ENCODE measurements at places on chromosomes 5 and 9.
A peak's percentile ranks its signal among the peaks of the same experiment; 100 is the strongest.

GRCh38 chr5:608429-609370 is 3.4 kb upstream of the CEP72 start:
- DNase-seq, result no peak

DNA sequence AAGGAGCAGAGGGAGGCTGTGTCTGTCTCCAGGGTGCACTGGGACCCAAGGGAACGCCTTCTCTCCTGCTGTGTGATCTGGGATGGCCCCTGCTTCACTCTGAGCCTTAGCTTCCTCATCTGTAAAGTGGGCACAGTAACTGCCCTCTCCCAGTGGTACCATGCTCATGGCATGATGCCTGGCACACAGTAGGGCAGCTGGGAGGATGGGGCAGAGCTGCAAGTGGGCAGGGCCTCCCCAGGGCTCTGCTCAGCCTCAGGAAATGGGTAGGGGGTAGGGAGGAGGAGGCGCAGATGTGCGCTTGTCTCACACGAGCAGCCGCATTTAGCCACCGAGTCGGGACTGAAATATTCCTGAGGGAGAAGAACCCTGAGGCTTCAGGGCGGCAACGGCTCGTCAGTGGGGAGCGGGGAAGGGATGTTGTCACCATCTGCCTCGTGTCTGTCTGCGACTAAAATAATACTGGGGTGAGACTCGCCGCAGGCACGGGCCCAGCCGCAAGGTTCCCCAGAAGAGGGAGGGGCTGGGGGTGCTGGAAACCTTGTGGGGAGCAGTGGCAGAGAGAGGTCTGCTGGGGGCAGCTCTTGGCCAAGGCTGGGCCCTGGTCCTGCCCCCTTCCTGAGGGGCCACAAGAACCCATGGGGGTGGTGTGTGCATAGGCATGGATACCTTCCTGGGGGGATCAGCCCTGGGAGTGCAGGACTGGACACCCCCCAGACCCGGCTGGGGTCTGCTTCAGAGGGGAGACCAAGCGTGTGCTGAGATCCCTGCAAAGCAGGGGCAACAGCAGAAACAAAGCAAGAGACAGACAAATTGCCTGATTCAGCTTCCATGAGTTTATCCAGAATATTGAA is 55.2 kb upstream of the PSD2 start:
- DNase-seq, result no peak

DNA sequence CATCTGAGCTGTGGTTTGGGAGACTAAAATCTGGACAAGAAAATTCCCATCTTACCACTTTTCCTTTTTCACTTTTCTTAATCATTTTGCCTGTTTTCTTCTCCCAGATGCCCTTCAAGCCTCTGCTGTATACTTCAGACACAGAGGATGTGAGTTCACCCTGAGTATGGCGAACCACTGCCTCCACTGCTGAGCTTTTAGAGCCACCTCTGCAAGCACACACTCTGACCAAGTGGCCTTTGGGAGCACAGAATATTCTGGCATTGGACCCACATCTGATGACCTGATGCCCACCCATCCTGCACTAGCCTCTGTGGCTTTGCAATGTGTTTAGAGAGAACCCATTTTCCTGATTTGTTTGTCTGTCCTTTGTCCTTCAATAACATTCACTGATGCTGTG is 32.5 kb downstream of the TERT start:
- DNase-seq, result peak; percentile 5

DNA sequence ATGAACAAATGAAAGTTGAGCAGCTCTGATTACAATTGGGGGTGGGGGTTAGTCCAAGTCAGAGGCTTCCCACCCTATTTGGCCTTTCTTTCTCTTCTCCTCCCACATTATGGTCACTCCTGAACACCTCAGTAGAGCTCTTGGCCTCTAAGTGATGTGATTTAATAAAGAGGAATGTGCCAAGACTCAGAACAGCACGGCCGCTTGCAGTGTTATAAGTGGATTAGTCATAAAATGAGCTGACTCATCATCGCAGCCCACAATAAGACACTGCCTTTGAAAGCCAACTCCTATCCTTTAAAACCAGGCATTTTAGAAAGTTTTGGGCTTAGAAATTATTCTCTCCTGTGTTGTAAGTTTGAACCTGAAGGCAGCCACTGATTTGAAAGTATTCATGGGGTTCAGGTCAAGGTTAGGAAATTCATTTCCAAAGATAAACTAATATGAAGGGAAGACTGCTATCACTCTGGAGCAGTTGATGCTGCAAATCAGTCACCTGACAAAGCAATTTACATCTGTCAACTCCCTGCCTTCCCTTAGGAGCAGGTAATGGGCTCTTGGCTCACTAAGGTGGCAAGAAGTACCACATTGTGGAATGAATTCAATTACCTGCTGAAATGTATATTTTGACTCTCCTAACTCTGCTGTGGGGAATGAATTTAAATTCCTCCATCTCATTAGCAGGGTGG is 283.6 kb upstream of the NMUR2 start:
- peak; percentile 94 for DNase-seq

- no peak for DNase-seq
Observed at GRCh38 chr9:6996061-6996854, 238.5 kb downstream of the KDM4C start.

GRCh38 chr9:89020754-89021153 is 29.5 kb downstream of the S1PR3 start:
- no peak for DNase-seq

GRCh38 chr5:144469106-144469505 is 298.4 kb downstream of the KCTD16 start:
- peak; percentile 25 for DNase-seq

GRCh38 chr9:127972236-127972871 is 8.4 kb downstream of the EEIG1 start:
- DNase-seq, result no peak

DNA sequence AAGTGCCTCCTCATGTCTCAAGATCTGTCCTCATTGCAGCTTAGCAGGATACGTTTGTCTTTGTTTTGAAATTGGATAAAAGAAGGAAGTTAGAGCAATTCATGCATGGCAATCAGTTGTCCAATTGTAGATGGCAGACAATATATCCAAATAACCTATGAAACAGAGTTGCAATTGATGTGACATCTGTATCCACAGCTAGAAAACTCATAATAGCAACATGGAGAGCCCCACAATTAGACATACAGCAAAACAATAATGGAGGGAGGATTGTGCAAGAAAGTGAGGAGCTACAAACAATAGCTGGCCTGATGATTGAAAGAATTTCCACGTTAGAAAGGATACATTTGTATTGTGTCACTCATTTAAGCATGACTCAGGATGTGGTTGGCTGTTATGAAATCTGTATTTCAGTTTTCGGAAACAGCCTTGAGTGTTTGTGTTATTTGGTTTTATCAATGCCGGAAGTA is 132.0 kb downstream of the FAM174A start:
- DNase-seq, result peak; percentile 47

DNA sequence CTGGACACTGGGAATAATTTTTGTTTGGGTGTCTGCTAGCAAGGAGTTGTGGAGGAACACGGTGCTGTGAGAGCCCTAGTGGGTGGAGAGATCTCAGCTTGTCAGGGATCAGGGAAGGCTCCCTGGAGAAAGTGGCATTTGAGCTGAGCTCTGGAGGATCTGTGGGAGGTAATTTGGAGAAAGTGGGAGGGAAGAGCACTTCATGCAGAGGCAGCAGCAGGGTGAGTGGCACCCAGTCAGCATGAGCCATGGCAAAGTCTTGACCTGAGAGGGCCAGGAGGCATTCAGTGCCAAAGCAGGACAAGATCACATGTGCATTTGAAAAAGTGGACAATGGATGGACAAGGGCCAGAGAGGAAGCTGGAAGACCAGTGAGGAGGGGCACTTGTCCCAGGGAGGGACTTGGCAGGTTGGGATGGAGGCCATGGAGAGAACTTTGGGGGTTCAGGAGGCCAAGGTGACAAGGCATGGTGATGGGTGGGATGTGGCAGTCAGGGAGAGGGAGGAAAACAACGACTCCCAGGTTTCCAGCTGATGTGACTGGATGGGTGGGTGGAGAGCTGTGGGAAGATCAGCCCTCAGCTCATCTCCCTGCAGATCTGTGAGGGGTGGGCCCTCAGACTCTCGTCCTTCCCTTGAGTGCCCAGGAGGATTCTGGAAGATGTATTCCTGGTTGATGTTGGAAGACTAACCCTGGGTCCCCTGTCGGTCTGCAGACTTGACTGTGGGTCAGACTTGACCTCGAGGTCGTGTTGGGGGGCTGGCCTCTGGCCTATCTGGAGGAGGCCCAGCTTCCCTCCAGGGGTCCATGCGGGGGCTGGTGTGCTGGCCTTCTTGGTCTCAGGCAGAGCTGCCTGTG is 68.9 kb upstream of the PITX1 start:
- DNase-seq, result no peak

GRCh38 chr5:149881874-149882273 is 62.7 kb downstream of the PDE6A start:
- DNase-seq, result no peak

DNA sequence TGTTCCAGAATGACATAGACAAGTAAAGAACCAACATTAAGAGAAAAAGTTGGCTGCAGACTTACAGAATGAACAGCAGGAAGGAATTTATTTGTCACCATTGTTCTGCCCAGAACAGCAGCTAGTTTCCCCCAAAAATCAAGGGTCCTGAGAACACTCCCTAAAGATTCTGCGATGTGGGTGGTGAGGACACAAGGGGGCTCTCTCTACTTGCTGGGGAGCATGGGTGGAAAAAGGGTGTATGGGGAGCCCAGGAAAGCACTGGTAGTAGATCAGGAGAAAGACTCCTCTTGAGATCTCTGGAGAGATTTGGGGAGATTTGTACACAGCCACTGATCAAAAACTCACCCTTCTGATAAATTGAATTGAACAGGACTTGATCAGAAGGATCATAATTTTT is 316.5 kb downstream of the KCTD16 start:
- DNase-seq, result no peak

DNA sequence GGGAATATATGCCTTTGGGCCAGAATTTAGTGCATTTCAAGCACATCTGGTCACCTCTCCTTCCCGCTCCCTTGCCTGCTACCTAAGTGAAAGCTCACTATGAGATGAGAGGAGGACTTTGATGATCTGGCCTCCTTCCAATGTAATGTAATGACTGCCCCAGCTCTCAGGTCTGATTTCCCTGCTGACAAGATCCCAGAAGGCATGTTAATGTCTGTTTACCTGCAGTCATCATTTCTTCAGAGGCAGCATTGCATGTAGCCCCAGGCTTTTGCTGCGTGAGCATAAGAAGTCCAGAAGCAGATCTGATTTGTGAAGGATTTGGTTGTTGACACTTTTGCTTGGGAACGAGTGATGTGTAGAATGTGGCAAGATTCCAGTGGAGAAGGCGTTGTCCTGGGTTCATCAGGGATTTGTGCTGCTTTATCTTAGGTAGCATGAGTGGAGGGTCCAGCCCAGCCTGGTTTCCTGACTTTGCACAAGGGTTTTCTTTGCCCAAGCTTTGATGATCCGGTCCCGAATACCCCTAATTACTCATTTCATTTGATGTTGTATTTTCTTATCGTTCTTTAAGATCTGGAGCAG is 192.7 kb downstream of the GOLPH3 start:
- DNase-seq, result no peak

- DNase-seq, result no peak
Observed at GRCh38 chr5:28788954-28789353, 1750.6 kb upstream of the CDH9 start.

DNA sequence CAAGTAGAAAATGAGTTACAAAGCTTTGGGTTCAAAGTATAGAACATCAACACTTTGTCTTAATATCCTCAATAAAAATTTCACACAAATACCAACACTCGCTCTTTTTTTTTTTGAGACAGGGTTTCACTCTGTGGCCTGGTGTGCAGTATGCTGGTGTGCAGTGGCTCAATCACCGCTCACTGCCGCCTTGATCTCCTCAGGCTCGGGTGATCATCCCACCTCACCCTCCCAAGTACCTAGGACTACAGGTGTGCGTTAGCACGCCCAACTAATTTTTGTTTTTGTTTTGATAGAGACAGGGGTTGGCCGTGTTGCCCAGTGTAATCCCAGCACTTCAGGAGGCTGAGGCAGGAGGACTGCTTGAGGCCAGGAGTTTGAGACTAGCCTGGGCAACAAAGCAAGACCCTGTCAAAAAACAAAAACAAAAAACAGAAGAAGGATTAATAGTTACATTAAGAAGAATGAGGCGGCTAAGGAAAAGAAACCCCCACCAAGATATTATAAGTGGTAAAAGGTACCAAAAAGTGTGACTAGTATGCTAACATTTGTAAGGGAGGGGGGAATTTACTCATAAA is 20.3 kb downstream of the FNBP1 start:
- DNase-seq, result no peak

- DNase-seq, result no peak
Observed at GRCh38 chr5:22460189-22460588, 393.0 kb downstream of the CDH12 start.

- peak; percentile 21 for DNase-seq
Observed at GRCh38 chr9:123395276-123395688, 39.3 kb downstream of the CRB2 start.

DNA sequence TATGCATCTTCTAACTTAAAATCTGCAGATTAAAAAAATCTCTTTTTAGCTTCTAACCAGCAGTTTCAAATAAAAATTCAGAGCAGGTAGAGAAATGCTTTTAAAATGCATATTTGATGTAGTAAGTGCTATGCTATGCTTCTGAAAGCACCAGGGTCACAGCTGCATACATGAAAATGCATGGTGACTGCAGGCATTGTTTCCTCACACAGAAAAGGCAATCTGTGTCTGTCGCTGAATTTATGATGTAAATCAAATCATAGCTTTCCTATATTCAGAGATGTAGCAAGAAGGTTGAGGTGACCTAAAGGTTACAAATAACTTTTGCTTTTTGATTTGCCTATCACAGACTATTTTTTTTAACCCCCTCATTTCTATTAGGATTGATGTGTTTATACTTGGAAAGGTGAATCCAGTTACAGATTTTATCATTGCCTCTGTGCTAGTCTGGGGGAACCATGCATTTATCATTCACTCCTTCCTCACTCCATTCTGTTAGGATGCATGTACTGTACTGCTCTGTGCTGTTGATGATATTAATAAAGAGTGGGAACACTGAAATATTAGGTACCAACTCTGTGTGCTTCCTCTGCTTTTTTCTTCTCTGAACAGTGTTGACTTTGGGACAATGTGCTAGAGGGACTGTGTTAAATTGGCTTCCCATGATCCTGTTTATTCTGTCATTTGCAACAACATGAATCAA is 65.6 kb downstream of the FOCAD start:
- DNase-seq, result no peak

GRCh38 chr5:69007163-69007562 is 86.7 kb upstream of the SLC30A5 start:
- DNase-seq, result peak; percentile 28

DNA sequence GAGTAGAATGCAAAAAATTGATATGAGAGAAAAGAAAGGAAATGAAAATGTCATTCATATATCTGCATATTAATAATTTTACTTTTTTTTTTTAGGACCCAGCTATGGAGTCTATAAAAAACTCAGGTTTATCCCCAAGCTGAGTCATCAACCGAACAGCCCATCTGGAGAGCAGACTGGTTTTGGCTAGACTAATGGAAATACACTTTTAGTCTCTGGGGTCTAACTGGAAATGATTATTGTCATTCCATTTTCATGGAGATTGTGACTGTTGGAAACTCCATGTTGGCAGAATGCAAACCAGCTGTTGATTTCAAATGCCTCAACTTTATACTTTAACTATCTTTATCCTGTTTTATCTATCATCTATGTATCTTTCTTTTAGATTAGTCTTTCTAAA is 28.7 kb downstream of the ANXA1 start:
- peak; percentile 84 for DNase-seq

Measured in fibroblast of skin of right quadriceps (primary cell).